ENCODE measurements at places on chromosomes 13 and 19. TPM values are rescaled to one million over a fixed set of nuclear protein-coding genes. Genes with fewer than 3 reads are reported as not detected.

The ARHGAP35 gene
- 37.1 TPM for total RNA-seq

The TMIGD2 gene
- not detected for total RNA-seq

The MYO1F gene
- total RNA-seq, result 10.2 TPM

The LILRB1 gene
- 2.1 TPM for total RNA-seq

The OR7C1 gene
- total RNA-seq, result not detected

The SLC25A15 gene
- total RNA-seq, result 2.1 TPM

The CBARP gene
- total RNA-seq, result 0.82 TPM

The MYBPC2 gene
- not detected for total RNA-seq

DNA sequence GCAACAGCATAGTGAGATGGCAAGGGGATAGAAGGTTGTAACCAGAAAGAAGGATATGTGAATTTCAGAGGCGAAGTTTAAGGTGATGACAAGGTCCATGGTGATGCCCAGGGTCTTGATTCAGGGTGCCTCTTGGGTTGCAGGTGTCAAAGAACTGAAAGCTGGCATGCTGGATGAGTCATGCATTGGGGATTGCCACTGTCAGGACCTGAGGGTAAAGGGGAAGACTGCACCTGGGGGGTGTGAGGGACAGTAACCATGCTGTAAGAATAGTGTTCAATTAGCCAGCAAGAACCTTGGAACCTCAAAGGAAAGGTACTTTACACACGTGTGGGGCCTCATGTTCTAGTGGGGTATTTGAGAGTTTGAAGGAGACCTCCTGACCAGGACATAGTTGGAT is 279.6 kb downstream of the SLC7A1 start:
- DNase-seq, result no peak

DNA sequence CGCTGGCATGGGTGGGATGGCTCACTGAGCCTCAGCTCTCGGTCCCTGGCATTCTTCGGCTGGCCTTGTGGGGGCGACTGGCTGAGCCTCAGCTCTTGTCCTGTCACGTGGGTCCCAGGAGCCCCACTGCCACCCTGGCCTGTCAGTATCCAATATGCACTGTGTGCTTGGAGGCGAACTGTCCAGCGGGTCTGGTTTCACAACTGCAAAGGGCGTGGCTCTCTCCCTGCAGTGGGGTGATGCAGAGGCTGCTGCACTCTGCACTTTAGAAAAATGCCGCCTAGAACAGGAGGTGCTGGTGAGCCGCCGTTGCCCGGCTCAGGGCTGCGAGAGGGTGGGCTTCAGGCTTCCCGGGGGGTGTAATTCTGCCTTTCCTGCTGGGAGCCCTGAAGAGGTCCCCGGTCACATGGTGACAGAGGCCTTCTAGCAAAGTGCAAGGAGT is 17.0 kb upstream of the TMEM255B start:
- DNase-seq, result no peak

GRCh38 chr13:109644069-109644750 is 142.2 kb downstream of the IRS2 start:
- DNase-seq, result no peak

GRCh38 chr13:99501848-99502301 is 603 bp downstream of the TM9SF2 start:
- peak; percentile 68 for DNase-seq

- no peak for DNase-seq
Measured at GRCh38 chr13:63190742-63191141, 1775.1 kb upstream of the PCDH20 start.

DNA sequence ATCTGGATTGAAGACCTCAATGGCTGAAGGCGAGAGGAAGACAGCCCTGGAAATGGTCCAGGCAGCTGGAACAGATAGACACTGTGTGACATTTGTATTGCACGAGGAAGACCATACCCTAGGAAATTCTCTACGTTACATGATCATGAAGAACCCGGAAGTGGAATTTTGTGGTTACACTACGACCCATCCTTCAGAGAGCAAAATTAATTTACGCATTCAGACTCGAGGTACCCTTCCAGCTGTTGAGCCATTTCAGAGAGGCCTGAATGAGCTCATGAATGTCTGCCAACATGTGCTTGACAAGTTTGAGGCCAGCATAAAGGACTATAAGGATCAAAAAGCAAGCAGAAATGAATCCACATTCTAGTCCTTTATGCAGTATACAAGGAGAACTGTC is 1.2 kb downstream of the POLR1D start:
- DNase-seq, result no peak

DNA sequence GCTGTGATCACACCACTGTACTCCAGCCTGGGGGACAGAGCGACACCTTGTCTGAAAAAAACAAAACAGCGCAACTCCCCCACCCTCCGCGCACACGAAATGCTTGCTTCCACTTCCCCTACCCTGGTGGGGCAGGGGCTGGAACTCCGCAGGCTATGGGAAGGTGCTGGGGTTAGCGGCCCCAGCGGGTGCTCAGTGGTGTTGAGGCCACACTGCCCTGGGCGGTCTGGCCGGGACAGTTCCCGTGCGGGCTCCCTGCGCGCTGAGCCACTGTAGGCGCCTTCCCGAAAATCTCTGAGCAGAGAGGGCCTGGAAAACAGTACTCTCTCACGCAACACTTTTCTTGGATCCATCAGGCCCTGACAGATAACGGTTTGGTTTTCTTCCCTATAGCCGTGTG is 1.1 kb upstream of the WTIP start:
- no peak for DNase-seq

DNA sequence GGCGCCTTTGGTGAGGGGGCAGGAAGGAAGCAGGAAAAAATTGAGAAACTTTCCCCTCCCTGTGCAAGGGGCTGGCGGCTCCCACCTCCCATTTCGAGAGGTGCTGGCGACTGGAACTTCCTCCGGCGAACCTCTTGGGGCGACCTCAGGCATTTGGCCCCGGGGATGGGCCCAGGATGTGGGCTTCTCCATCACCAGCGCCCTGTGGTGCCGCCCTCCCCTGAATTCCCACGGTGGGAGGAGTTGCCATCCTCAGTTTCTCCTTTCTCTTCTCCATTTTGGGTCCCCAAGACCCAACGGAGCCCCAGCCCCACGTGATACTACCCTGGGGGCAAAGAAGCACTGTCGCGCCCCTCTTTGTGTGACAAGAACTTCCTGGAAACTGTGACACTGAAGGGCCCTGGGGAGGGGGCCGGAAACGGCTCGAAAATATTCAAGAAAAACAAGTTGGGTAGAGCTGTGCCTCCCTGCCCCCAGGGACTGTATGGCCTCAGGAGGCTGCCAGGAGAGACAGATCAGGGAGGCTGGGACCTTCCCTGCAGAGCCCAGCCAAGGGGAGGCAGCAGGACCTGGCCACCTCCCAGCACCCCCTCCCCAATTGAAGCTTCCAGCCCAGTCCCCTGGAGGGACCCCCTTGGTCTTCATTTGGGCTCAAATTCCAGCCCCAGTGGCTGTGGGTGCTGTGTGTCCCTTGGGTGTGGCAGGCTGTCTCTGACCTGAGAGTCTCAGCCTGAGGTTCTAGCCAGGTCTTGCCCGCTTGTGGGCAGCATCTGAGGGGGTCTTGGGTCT is 16.2 kb upstream of the AP1M2 start:
- DNase-seq, result peak; percentile 68

DNA sequence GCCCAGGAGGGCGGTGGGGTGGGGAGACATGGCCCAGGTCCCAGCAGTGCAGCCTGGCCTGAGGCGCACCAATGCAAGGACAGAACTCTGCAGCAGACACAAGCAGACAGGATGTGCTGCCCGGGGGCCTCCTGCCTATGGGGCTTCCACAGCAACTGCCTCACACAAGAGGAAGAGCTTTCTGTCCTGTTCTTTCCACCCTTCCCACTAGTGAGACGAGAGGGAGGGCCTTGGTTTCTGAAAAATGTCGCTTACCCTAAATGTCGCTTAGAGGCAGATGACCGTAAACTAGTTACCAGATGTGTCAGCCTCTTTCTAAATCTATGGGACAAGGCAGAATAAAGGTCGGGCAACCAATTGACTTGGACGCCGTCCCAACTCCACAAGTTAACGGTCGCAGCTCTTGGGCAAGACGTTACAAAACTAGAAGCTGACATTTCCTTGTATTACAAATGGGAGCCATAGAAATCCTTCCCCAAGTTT is at the start of gene LAIR1:
Gene LAIR1, minus strand, starts transcription at position 157 of the 483 bp plus-strand sequence. Its CDS starts 127 bp downstream, at position 30.
- DNase-seq, result no peak

GRCh38 chr13:73212482-73212881 is 153.7 kb downstream of the KLF5 start:
- DNase-seq, result no peak

- DNase-seq, result no peak
Measured at GRCh38 chr13:20175406-20175794, 14.5 kb upstream of the GJA3 start.

DNA sequence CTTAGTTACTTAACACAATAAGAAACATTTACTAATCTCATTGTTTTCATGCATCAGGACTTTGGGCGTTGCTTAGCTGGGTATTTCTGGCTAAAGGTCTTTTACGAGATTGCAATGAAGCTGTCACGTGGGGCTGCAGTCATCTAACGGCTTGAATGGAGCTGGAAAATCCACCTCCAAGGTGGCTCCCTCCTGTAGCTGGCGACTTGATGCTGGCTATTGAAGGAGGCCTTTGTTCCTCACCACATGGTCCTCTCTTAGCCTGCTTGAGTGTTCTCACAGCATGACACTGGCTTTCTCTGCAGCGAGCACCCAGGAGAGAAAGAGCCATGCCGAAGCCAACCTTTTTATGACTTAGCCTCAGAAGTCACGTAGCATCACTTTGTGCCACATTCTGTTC is 92.0 kb downstream of the NHLRC3 start:
- no peak for DNase-seq

- no peak for DNase-seq
Measured at GRCh38 chr13:99277629-99278028, 19.4 kb upstream of the GPR18 start.

Measured in sigmoid colon (tissue), 7 donors.